ENCODE measurements at places on chromosomes 2 and 18.
A peak's percentile ranks its signal among the peaks of the same experiment; 100 is the strongest.

GRCh38 chr2:130884013-130884412 lies 47.3 kb downstream of the ARHGEF4 start:
- no peak for DNase-seq

DNA sequence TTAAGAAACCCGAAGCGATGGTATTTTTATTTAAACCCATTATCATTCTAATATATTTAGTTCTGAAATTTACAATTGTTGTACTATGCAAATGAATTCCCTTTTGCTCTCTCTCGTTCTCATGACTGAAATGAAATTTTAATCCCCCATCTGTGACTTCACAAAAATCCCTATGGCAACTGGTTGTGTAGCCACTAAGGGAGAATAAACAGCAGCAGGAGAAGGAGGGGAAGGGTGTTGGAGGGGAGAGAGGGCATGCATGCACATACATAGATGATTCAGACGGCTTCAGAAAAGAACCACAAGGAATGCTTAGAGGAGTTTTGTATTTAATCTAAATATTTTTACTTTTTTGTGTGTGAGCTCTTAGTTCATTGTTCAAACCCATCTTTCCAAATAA lies 36.8 kb downstream of the CPS1 start:
- no peak for DNase-seq

- DNase-seq: no peak
Measured at GRCh38 chr2:221844212-221845020, 272.3 kb upstream of the EPHA4 start.

- DNase-seq: no peak
Measured at GRCh38 chr2:80147690-80148089, 156.9 kb downstream of the LRRTM1 start.

DNA sequence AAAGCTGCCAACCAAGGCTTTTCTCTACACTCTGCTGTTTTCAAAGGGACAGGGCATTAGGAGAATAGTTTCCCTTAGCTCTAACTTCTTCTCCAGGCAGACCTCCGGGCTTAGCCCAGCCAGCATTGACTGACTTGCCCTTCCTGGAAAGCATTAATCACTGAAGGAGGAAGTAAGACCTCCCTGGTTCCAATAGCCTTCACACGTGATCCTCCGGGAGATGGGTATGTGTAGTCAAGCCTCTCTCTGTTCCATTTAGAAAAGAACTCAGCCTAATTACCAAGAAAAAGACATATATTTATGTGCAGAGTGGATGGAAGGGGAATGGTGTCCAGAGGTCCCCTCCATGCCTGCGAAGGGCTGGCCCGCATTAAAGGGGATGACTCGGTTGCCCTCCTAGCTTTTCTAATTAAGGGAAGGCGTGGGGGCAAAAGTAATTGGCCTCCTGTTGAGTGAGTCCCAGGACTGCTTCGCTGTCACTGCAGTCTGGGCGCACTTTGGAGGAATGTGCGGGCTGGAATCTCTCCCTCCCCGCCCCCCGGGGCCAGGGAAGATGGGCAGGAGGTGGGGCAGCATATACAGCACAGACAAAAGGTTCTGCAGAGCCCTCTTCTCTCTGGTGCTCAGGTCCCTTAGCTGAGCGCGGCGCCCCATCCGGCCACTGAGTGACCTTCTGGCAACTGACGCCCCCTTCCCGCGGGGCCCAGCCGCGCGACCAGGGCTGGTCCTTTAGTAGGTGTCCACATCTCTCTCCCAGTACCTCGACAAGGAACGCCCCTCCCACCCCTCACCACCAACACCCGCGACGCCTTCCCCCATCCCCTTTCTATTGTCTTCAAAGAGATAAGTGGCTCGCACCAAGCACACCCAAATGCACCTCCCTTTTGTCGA lies 686.0 kb downstream of the NRXN1 start:
- DNase-seq: no peak

GRCh38 chr2:39618736-39619135 lies 47.0 kb upstream of the TMEM178A start:
- DNase-seq: no peak

DNA sequence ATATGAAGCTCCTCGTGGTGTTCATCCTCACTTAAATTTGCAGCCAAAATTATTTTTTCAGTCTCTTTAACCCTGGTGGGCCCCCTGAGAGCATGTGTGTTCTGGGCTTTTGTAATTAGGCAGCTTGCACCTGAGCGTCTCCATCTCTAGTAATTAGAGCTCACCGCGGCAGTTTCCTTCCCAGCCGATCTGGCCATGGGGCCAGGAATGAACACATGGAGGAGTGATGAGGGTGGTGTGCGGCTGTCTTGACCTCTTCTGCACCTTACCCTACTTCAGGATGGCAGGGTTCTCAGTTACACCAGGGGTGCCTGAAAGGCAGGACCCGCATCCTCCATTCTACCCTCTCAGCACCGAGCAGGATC lies 98.5 kb downstream of the AFF3 start:
- DNase-seq: no peak

- no peak for DNase-seq
Measured at GRCh38 chr2:229708335-229708734, 6.0 kb downstream of the DNER start.

DNA sequence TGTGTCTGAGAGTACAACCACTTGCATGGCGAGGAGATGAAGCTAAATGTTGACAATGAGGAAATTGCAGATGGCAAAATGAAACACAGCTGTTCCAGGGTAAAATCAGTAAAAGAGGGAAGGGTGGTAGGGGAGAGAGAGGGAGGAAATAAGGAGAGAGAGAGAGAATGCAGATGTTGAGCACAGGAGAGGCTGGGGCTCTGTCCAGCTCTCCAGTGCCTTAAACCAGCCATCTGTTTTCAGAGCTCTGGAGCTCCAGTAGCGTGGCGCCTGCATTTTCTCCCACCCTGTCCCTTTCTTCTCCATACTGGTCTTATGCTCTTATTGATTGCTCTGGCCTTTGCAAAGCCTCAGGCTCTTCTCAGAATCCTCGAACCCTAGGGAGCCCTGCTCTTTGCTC lies 52.7 kb upstream of the BOD1L2 start:
- no peak for DNase-seq

GRCh38 chr2:17497718-17498117 lies 20.5 kb downstream of the RAD51AP2 start:
- DNase-seq: no peak

- no peak for DNase-seq
Measured at GRCh38 chr2:148568597-148568996, 76.0 kb upstream of the EPC2 start.

- DNase-seq: peak; percentile 14
Measured at GRCh38 chr18:57915865-57916582, 112.9 kb upstream of the ATP8B1 start.

- DNase-seq: no peak
Measured at GRCh38 chr2:100948942-100949811, 52.9 kb upstream of the RPL31 start.

DNA sequence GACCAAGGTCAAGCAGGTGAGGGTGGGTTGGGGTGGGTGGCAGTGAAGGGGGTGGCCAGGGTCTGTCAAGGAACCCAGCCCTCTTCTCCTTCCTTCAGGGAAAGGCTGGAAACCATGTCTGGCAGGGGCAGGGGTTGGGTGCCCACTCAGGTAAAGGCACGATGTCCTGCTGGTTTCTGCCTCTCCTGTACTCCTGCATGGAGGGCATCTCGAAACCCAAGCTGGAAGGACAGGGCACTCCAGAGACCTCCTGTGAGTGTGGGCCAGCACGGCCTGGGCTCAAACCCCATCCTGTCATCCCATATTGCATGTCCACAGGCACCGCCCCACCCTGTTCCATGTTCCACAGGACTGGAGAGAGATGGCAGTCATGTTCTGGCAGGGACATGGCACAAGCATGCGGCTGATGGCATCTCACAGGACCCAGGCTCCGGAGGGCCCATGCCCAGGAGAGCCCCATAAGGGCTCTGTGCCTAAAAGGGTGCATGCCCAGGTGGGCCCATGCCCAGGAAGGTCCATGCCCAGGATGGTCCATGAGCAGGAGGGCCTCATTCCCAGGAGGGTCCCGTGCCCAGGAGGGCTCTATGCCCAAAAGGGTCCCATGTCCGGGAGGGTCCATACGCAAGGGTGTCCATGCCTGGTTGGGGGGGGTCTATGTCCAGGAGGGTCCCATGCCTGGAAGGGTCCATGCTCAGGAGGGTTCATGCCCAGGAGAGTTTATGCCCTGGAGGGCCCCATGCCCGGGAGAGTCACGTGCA lies 6.4 kb downstream of the GPR35 start:
- DNase-seq: no peak

GRCh38 chr2:175965773-175966172 lies 36.3 kb downstream of the LNPK start:
- DNase-seq: no peak

- DNase-seq: no peak
Measured at GRCh38 chr18:42654556-42654955, 460.9 kb downstream of the RIT2 start.

DNA sequence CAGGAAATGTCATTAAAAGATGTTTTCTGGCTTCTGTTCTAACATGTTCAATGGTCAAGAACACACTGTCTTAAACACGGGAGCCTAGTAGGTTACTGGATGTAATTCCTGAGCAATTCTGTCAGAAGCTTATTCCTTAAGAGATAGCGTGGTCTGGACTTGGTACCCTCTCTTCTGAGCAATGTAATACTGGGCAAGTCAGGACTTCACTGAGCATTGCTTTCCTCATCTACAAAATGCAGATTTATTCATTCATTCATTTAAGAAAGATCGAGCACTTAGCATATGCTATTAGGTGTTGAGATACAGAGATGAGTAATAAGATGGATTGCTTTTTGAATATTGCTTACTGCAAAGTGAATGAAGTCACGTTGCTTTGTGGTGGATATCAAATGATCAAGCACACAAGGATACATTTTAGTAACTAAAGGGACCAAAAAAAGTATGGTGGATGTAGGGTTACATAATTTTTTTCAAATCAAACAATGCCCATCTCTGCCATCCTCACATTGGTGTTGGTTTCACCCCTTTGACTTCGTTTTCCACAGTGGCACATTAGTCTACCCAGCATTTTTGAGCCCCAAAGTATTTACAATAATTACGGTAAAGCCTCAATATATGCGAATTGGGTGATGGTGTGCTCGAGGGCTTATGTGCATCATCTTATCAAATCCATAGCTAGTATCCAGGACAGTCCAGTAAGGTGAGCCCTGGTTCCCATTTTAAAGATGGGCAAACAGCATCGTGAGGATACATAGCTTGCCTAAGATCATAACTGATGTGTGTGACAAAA lies 65.3 kb downstream of the ZC3H6 start:
- no peak for DNase-seq

GRCh38 chr2:201633661-201634249 lies 9.5 kb downstream of the TMEM237 start:
- DNase-seq: no peak

- no peak for DNase-seq
Measured at GRCh38 chr2:84912984-84913383, 7.5 kb downstream of the TMSB10 start.

GRCh38 chr18:30929718-30930117 lies 112.8 kb downstream of the DSC3 start:
- DNase-seq: no peak

DNA sequence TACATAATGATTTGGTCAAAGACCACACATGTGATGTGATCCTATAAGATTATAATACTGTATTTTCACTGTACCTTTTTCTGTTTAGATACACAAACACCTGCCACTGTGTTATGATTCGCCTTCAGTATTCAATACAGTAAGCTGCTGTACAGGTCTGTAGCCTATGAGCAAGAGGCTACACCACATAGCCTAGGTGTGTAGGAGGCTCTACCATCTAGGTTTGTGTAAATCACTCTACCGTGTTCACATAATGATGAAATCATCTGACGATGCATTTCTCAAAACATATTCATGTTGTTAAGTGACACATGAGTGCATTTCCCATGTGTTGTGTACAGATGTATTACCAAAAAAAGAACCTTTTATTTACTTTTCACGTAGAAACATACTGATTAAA lies 74.5 kb downstream of the USP40 start:
- DNase-seq: no peak

- no peak for DNase-seq
Measured at GRCh38 chr2:55408918-55409868, 10.5 kb downstream of the CCDC88A start.

DNA sequence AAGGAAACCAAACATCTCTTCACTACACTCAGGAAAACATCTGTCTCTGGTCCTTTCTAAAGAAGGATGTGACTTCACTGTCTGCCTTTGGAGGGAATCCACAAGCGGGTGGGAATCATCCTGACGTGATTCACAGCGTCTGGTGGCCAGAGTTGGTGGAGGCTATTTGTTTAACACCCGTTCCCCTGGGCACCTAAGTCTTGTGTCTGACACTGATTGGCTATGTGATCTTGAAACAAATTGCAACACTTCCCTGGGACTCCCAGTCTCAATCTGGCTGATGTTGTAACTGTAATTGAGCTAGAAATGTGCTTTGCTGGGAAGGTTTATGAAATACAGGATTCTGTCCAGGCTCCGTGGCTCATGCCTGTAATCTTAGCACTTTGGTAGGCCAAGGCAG lies 28.8 kb upstream of the SIX3 start:
- DNase-seq: no peak

- DNase-seq: no peak
Measured at GRCh38 chr2:160377204-160377995, 116.2 kb downstream of the RBMS1 start.

GRCh38 chr2:112686348-112687217 lies 34.2 kb upstream of the NT5DC4 start:
- DNase-seq: no peak

DNA sequence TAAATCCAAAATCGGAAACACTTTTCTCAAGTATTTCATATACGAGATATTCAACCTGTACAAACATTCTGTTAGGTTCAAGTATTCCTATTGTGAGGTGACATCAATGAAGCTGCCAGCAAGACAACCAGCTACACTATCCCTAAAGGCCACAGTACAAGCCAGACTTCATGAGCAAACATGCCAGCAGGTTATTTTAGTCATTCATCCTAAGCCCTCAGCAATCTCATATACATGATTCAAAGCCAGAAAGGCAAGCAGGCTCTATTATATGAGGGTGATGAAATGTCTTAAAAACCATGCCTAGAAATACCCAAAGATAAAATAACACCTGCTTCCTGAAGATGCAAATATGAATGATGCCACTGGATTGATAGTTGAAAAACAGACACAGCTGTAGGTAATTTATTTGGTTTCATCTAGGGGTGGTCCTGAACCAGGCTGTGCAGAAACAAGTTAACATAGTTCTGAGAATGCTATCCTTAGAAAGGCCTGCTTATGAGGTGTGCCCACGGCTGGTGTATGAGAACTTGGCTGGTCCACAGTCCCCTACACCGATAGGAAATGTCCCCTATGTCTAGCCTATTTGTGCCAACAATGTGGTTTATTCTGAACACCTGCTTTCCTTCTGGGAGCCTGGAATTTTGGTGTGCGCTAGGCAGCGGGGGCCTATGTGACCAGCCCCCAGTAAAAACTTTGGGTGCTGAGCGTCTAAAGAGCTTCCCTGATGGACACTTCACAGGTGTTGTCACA lies 48.2 kb upstream of the KIDINS220 start:
- DNase-seq: no peak

Data from muscle of arm (tissue), 14 donors.